ENCODE measurements at places on chromosomes 1 and 21.

DNA sequence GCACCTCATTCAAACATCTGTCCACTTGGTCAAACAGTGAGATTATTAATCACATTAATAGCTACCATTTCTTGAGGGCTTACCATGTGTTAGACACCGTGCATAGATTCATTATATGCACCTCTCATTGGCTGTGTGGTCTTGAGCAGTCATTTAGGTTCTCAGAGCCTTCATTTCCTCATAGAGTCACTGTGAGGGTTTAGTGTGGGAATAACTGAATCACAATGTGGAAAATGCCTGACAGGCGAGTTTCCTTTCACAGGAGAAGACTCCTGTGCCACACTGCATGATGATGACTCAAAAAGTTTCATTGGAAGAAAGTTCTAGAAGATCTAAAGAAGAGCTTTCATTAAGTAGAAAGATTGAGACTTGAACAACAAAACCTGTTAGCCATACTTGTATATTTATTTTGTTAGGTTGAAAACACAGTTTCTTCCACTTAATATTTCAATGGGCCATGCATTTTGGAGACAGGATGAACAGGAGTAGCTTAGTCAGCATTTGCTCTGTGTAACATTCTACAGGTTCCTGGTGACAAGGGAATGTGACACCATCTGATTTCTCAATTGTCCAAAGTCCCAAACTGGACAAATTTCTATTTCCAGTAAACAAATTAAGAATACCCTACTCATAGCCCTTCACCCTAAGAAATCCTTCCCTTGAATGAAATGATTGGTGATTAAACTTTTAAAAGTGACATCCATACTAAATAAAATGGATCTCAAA, 45.7 kb downstream of the FYB2 start:
- DNase-seq: no peak

DNA sequence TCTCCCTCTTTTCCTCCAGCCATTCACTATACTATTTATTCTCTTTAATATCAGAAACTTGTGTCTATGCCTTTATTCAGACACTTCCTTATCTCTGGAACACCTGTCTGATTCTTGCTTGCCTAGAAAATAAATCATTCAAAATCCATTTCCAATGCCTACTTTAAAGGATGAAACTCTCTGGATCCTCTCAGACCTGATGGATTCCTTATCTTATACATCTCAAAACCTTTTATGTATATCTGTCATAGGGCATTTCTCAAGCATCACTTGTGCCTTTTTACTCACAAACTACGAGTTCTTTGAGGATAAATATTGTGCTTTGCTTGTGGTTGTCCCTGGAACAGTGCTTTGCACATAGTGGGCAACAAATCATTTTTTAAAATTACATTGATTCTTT, 3.8 kb upstream of the ATP6V1G3 start:
- no peak for DNase-seq

DNA sequence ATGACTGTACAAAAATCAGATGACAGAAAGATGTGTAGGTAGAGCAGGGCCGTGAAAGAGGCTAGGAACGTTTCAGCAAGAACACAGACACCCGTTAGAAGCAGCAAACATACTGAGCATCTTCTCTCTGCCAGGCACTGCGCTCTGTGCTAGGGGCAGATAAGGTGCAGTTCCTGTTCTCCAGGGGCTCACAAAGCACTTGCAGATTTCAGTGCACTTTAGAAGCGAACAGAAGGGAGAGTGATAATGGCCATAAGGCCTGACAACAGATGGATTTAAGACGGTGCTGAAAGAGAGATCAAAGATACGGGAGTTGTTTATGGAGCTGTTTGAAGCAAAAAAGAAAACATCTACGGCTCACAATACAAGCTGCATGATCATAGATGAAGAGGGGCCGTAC, 200.3 kb upstream of the FOXD3 start:
- peak; percentile 10 for DNase-seq

DNA sequence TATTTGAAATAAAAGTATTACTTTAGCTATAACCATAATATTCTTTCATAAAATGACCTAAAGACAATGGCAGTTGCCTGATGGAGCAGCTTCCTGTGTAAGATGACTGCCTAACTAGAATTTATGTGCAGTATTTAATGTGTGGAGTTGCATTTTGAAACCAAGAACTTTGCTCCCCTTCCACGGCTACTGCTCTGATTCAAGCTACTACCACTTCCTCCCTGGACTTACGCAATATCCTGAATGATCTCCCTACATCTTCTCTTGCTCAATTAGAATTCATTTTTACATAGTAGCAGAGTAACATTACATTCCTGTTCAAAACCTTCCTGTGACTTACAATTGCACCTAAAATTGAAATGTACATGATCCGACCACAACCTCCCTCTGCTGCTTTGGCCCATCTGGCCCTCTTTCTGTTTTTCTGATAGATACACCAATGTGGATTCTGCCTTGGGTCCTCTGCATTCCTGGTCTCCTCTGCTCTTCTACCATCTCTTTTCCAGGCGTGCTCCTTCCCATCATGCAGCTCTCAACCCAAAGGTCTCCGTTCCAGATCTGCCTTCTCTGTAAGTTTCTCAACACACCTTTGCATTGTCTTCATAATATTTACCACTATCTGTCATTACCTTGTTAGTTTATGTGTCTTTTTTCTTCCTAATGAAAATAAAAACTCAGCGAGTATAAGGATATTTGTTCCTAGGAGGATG, 47.4 kb upstream of the USP25 start:
- peak; percentile 34 for DNase-seq

Data from Ammon's horn (tissue), 1 donor.